Naive thymus-derived CD4-positive, alpha-beta T cell (primary cell): ENCODE measurements at places on chromosomes 16 and 17.

DNA sequence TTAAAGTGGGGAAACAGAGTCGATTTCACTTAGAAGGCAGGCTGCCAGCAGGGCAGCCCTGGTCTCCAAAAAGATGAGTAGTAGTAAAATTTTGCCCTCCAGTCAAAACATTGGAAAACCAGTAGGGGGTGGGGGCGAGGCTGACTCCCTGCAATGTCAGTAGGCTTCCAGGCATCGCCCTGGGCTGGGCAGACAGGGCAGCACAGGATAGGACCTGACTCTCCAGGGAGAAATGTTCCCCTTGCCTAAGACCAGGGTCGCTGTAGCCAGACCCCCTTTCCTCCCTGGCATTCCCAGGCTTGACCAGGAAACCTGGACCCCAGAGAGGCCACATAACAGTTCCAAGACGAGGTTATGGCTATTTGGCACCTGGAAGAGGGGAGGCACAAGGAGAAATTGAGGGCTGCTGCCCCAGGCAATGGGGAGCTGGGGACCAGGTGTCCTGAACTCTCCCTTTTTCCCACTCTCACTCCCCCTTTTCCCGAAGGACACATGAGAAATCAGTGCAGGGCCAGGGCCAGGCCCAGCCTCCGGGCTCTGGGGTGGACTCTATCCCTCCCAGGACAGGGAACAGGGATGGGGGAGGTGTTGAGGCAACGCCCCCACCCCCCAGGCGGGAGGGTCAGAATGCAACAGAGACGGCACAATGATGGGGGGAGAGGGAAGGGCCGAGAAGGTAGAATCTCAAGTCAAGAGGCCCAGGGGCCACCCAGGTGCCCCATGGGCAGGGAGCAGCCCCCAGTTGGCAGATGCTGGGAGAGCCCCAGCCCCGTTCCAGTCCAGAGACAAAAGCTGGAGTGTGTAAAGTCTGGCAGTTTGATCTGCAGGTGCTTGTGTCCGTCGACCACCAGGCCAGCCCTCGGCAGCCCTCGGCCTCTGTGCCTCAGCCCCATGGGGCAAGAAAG, 4.5 kb upstream of the SAMD14 start:
- no peak for DNase-seq

GRCh38 chr17:8744086-8744785, 400 bp downstream of the CCDC42 start:
- DNase-seq: no peak

GRCh38 chr17:50186661-50187393, 14.6 kb downstream of the COL1A1 start:
- no peak for DNase-seq

- DNase-seq: no peak
These were observed 26.3 kb upstream of the CLEC18B start for GRCh38 chr16:74447578-74447977.

- DNase-seq: no peak
These were observed 11.9 kb downstream of the EPN2 start for GRCh38 chr17:19248928-19249574.

DNA sequence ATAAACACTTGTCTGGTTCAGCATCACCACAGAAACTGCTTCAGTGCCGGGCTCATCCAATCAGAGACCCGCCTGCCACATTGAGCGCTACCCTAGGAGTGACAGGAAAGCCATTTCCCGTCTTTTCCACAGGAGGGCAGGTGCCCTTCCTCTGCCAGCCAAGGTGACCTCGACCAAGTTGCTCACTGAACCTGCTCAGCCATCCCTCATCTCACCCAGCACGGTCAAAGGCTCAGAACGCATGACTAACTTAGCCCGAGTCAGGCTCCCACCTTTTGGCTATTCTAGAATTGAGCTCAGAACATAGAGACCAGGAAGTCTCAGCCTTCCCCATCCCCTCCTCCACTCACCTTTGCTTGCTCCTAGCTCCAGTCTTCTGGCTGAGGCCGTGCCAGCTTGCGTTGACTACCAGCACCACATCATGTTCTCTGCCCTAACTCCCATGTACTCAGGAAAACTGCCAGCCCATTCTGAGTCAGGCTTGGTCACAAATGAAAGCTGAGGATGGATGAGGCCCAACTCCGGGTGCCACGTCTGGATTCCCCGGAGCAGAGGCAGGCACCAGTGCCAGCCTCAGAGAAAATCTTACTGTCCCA, 15.6 kb downstream of the MRPS23 start:
- DNase-seq: no peak

DNA sequence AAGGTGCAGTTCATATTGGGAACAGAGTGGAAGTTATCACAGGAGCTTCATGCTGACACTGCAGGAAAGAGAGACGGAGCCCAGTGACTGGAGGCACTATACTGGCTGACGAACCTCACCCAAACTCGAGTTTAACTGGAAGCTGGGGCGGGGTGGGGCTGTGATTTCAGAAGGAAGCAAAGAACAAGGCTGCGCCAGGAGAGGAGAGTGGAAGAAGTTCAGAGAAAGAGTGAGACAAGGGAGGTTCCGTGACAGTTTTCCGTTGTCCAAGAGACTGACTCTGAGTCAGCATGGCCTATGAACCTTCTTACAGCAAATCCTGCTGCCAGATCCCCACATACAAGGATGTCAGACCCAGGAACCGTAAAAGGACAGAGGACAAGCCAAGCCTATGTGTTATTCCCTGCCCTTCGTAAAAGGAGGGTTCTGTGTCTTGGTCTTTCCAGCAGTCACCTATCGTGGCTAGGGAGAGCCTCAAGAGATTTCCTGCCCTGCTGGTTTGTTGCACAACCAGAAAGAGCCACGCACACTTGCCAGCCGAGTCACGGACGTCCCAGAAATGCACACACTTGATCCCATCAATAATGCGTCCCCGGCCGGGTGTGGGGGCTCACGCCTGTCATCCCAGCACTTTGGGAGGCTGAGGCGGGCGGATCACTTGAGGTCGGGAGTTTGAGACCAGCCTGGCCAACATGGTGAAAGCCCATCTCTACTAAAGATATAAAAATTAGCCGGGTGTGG, 5.1 kb downstream of the PITPNA start:
- DNase-seq: no peak

GRCh38 chr17:30091771-30092170, 24.8 kb upstream of the NSRP1 start:
- DNase-seq: no peak

GRCh38 chr17:45409659-45410076, 23.0 kb downstream of the ARHGAP27 start:
- no peak for DNase-seq

- DNase-seq: no peak
These were observed 7.1 kb downstream of the TMEM97 start for GRCh38 chr17:28326114-28326513.
